ENCODE measurements at places on chromosomes 6 and 20.

- DNase-seq, result no peak
Measured at GRCh38 chr20:19913927-19914614, 103.1 kb upstream of the NAA20 start.

GRCh38 chr6:11209906-11210305 is 22.6 kb downstream of the NEDD9 start:
- DNase-seq, result no peak

- no peak for DNase-seq
Measured at GRCh38 chr20:1803061-1803931, 91.9 kb upstream of the SIRPA start.

DNA sequence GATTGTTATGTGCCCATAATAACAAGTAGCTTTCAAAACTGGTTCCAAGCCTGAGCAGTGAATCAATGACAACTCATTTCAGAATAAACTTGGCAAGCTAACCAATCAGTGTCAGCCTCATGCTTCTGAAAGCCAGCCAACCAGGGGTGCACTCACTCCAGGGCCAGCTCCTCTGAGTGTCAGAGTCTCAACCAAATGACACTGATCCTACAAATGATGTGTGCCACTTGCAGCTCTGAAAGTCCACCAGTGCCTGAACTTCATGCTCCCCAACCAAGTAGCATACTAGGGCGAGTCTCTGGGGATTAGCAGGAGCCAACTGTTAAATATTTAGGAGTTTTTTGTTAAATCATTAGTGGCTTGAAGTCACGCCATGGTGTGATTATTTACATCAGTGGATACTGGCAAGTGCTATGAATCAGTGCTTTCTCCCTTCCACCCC is 4.5 kb downstream of the IYD start:
- no peak for DNase-seq

- no peak for DNase-seq
Measured at GRCh38 chr6:52994031-52994838, 849 bp downstream of the GSTA4 start.

GRCh38 chr6:11911538-11911937 is 100.6 kb upstream of the HIVEP1 start:
- DNase-seq, result no peak

DNA sequence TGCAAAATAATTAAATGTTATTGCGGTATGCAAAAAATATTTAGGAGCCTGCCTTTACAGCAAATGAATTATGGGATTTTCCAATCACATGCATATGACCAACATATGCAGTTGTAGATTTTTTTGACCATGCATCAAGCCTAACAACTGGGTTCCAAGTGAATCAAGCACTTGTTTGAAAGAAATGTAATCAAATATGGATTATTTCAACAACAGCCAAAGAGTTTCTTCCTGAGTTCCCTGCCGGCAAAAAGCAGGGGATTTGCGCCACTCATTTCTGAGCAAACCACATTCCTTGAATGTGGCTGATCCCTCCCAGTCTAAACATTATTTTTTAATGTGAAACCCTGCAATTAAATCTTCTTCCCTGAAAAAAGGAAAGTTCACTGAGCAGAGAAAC is 100.1 kb upstream of the ADTRP start:
- DNase-seq, result no peak
